ENCODE measurements at places on chromosomes 12 and 14.

DNA sequence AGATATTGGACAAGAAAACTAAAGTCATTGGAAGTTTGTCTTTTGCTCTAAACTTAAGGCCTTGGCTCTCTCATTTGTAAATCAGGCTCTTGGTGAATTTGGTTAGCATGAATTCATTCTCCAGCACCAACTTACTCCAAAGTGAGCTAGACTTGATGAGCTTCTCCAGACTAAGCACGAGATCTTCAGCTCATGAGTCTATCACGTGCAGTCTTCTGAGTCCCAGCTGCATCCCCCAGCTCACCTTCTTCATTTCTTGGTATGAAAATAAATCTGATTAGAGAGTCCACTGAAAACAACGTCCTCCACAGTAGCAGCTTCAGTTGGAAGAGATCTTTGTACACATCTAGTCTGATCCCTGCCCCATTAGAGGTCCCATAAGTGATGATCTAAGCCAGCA is 52.5 kb upstream of the DDX11 start:
- DNase-seq: no peak

GRCh38 chr12:18982226-18982949 is 147.1 kb upstream of the PLEKHA5 start:
- no peak for DNase-seq

DNA sequence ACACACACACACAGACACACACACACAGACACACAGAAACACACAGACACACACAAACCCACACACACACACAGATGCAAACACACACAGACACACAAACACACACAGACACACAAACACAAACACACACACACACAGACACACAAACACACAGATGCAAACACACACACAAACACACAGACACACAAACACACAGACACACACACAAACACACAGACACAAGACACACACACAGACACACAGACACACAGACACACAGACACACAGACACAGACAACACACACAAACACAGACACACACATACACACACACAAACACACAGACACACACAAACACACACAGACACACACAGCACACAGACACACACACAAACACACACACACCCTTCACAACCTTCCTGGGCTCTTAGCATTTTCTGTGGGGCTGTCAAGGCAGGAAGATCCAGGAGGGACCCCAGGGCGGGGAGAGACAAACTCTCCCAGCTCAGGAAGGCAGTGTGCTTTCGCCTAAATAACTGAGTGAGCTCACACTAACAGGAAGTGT is 24.2 kb upstream of the INF2 start:
- no peak for DNase-seq

GRCh38 chr14:95268350-95268749 is 51.4 kb downstream of the CLMN start:
- DNase-seq: no peak

- no peak for DNase-seq
Measured at GRCh38 chr12:58302487-58303011, 361.2 kb downstream of the ATP23 start.

DNA sequence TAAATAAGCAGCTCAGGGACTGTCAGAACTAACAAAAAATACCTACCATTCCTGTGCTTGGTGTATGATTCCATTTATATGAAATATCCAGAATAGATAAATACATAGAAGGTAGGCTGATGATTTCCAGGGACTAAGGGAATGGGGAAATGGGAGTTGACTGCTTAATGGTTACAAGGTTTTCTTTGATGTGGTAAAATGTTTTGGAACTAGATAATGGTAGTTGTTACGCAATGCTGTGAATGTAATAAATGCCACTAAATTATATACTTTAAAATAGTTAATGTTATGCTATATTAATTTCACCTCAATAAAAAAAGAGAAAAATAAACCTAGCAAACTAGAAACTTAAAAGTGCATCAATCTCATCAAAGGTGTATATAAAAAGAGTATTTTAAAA is 41.1 kb downstream of the CEP83 start:
- no peak for DNase-seq

GRCh38 chr12:5864301-5864700 is 80.8 kb downstream of the ANO2 start:
- no peak for DNase-seq

DNA sequence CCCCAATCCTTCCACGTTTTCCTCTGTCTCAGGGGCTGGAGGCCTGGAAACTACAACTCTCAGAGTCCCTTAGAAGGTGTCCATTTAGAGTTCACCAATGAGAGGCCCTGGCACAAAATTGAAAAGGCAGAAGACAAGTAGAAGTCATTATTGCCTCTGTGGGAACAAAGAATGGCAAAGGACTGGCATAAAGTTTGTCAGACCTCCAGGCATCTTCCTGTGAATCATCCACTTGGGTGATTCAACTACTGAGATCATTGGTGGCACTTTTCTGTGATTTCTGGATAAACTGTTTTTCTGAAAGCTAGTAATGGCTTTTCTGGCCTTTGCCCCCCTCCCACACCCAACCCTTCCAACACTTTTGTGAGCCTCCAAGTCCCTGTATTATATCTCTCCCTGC is 42.6 kb upstream of the C12orf42 start:
- no peak for DNase-seq

GRCh38 chr14:92797935-92798653 is 4.0 kb downstream of the GOLGA5 start:
- DNase-seq: no peak

DNA sequence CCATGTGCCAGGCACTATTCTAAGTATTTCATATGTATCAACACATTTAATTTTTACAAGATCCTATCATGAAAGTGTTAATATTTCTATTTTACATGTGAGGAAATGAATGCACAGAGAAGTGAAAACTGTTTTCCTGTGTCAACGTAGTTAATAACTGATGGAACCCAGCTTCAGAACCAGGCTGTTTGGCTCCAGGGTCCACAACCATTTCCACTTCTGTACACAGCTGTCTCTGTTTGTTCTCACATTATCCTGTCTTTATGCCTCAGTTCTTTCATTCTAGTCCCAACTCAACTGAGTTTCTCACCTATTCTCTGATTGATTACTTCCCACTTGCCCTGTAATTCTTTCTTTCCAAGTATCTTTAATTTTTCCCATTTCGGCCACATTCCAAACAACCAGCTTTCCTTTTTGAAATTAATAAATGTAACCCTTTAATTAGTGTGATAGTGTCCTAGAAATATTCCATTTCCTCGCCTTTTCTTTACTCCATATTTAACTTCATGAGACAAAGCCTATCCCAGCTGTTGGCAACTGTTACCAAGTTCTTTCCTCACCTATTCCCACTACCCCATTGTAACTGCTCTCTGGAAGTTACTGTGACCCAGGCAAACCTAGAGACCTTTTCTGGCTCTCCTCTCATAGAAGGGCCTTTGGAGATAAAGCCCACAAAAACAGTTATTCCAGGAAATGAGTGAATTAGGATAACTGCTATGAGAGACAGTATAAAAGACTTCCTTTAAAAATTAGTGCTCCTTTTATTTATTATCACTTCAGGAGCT is 218.7 kb downstream of the RASSF9 start:
- no peak for DNase-seq

- no peak for DNase-seq
Measured at GRCh38 chr14:32559590-32559989, 230.5 kb downstream of the AKAP6 start.

- no peak for DNase-seq
Measured at GRCh38 chr14:58501214-58501816, 73.8 kb downstream of the KIAA0586 start.

DNA sequence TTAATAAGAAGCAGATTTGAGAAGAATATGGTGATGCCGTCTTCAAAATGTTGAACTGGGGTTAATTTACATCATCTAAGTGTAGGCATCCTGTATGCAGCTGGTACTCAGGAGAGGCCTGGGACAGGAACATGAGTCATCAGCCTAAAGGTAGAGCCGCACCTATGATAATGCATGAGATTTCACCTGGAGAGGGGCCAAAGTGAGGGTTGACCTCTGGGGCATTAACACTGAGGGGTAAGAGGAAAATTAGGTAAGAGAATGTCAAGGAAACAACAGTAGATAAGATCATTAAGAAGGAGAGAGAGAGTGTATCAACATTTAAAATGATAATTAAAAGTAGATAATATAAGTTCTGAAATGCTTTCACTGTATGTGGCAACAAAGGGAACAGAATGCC is 20.2 kb upstream of the SSTR1 start:
- DNase-seq: no peak

DNA sequence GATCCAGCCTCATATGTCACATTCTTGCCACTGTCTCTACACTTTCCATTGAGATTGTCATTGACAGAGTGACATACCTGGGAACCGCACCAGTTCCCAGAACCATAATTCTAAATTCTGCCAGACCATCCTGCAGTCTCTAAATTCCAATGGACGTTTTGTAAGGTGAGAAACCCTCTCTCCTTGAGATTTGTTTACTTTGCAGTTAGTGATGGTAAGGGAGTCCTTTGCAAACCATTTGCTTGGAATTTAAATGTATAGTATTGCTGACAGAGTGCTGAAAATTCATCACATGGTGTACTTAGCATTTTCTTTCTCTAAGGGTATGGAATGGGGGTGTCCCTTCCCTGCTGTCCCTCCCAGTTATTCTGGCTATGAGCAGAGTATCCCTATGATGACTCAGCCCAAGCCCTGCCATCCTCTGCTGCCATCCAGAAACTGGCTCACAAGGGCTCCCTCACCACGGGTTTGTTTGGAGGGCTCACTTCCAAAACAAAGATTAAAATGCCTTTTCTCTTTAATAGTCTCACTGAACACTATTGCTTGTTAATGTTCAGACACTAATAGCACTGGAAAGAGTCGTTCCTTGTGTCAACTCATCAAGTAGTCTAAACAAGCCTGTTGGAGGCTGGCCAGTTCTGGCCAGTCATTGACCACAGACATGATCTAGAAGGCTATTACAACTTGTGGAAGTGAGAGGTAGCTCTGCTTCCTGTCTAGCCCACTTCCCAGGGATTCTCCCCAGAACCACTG is 129.0 kb upstream of the HMGA2 start:
- no peak for DNase-seq

DNA sequence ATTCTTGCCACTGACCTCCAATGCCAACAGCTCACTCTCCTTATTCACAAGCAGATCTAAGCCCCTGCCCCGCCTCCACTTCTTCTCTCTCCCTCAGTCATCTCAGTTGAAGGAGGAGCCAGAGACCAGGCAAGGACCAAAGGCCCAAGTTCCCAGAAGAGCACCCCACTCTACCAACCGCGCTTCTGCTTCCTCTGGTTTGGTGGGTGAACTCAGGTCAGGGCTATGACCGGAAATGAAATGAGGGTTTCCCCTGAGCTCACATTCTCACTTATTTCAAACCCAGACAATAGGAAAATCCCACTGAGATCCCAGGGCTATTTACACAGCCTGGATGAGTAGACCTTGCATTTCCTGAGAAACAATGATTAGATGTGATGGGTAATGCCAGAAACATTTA is 9.9 kb downstream of the DPF3 start:
- DNase-seq: no peak

GRCh38 chr12:103373088-103373523 is 122.7 kb downstream of the C12orf42 start:
- DNase-seq: no peak

DNA sequence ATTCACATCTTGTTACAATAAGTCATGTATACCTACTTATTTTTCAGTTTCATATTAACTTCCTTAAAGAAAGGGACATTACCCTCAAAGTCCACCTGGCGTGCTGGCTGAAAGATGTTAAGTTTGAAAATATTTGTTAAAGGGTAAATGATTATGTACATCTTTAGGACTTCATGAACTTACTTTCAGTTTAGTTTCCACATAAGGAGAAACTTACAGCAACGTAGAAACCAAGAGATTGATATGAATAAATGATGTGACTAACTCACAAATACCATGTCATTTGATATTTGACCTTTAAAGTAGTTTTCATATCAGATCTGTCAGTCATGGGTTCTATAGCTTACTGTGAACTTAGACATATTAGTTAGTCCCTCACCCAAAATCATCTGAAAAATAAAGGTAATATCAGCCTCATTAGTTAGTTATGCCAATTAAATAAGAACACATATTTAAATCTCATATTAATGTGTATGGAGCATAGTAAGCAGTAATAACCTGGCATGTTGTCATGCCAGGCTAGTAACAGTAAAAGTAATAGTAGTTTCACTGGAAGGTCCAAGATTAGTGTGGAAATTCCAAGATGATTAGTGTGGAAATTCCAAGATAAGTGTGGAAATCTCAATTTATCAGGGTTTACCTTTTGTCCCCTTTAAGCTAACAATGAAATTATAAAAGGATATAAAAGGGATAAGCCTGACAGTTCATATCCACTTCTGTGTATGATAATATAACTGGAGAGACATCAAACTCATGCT is 1.9 kb upstream of the CLEC2D start:
- no peak for DNase-seq

DNA sequence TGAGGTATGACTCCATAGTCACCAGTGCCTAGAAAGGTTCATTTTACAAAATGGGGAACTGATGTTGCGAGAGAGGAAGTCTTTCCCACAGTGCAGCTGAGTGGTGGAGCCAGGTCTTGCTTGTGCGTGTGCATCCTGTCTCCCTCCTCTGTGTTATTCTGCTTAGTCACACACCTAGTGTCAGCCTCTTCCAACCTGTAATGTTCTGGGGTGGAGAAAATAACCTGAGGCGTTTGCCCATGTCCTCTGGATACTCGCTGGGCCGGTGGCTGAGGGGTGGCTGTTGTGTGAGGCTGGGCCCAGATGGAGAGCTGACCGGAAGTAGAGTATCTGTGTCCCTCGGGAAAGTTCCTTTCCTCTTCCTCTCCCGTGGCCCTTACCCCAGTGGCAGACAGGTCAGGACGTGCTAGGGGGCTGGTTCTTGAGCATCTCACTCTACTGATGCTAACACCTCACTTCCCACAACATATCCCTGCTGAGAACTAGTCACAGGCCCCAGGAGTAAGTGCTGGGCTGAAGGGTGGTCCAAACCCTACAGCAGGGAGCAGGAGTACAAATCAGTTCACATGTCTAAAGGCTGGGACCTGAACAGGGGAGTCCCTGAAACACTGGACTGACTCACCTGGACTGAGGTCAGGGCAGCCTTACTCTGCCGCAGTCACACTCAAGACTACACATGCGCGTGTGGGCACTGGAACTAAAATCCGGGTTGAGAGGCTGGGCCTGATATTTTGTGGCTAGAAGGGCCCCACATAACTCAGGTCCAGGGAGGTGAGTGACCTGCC is 7.0 kb downstream of the MLF2 start:
- no peak for DNase-seq

DNA sequence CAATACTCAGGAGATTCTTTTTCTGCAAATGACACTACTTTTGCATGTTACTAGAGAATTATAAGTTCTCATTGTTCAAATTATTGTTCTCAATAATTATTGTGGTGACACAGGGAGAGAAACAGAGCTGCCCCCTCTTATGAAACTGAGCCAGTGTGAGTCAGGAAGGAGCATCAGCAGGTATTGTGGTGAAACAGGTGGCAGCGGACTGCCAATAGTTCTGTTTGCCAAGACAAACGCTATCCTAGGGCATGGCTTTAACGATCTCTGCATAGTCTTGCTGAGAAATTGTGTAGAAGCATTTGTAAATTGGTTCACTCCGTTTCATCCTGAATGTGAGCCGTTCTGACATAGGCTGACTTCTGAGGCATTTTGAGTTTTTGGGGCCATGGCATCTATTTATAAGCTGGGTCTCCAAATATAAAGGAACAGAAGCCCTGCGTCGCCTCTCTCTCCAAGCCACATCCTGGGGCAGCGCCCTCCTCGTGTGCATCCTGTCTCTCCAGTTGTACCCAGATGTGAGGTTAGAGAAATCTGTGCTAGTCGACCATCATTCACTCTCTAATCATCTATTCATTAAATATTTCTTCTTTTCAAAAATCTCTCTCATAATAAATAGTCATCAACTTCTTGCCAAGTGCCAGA is 15.8 kb upstream of the PPP4R4 start:
- no peak for DNase-seq

- no peak for DNase-seq
Measured at GRCh38 chr12:88413646-88414045, 166.6 kb downstream of the KITLG start.
